ENCODE measurements at places on chromosomes 3 and 15.

GRCh38 chr3:110901536-110901935 lies 170.1 kb upstream of the NECTIN3 start:
- H3K4me1 ChIP-seq, result no peaks in the 10 kb centered on the region
- H3K4me3 ChIP-seq, result no peak overlapping the region
- no peak for DNase-seq
- H3K36me3 ChIP-seq, result no peaks in the 10 kb centered on the region

GRCh38 chr3:106018102-106018501 lies 149.3 kb upstream of the CBLB start:
- H3K4me3 ChIP-seq, result no peak overlapping the region
- no peak overlapping the region for H3K27ac ChIP-seq
- H3K36me3 ChIP-seq, result no peaks in the 10 kb centered on the region

DNA sequence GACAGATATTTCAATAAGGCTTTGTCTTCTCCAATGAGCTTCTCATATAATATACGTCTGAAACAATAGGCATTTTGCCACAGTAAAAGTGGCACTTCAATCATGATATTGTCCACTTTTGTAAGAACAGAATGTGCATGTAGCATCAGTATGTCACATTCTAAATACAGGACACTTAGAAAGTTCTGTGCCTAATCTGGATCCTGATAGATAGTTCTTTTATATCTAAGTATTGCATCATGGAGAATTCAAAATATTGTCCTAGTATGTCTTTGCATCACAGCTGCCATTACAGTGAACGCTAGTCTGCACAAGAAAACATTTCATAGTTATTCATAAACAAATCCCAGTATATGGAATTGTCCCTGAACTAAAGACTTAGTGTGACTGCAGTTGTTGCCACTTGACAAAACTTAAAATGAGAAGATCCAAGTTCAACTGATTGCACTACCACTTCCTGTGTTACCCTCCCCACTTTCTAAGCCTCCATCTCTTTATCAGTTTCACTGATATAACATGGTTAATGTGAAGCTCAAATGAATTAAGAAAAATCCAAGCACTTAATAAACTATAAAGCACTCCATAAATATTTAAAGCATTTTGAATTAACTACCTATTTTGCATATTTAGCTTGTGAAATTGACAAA lies 19.6 kb downstream of the LRRFIP2 start:
- no peak for DNase-seq
- no peaks in the 10 kb centered on the region for H3K27me3 ChIP-seq
- H3K36me3 ChIP-seq, result no peaks in the 10 kb centered on the region
- no peak overlapping the region for H3K27ac ChIP-seq
- no peaks in the 10 kb centered on the region for H3K4me1 ChIP-seq

- no peaks in the 10 kb centered on the region for H3K27me3 ChIP-seq
- no peak for DNase-seq
- no peak overlapping the region for H3K4me3 ChIP-seq
Observed at GRCh38 chr15:73000293-73000692, 52.0 kb upstream of the NEO1 start.

- no peak overlapping the region for H3K4me3 ChIP-seq
- no peaks in the 10 kb centered on the region for H3K36me3 ChIP-seq
- no peaks in the 10 kb centered on the region for H3K4me1 ChIP-seq
- no peak overlapping the region for H3K27ac ChIP-seq
Observed at GRCh38 chr3:98573181-98573728, 20.2 kb downstream of the CPOX start.

GRCh38 chr15:66631616-66632263 lies 65.9 kb upstream of the LCTL start:
- no peak overlapping the region for H3K27ac ChIP-seq
- no peak for DNase-seq
- H3K4me3 ChIP-seq, result no peak overlapping the region
- peaks cover 3% of the 10 kb centered on the region for H3K4me1 ChIP-seq
- H3K36me3 ChIP-seq, result no peaks in the 10 kb centered on the region
- peaks cover 2% of the 10 kb centered on the region for H3K27me3 ChIP-seq

- no peaks in the 10 kb centered on the region for H3K4me1 ChIP-seq
- H3K36me3 ChIP-seq, result no peaks in the 10 kb centered on the region
- H3K27me3 ChIP-seq, result no peaks in the 10 kb centered on the region
- H3K4me3 ChIP-seq, result no peak overlapping the region
- DNase-seq, result no peak
- H3K27ac ChIP-seq, result no peak overlapping the region
Observed at GRCh38 chr3:24119321-24119751, 174.2 kb downstream of the NR1D2 start.

DNA sequence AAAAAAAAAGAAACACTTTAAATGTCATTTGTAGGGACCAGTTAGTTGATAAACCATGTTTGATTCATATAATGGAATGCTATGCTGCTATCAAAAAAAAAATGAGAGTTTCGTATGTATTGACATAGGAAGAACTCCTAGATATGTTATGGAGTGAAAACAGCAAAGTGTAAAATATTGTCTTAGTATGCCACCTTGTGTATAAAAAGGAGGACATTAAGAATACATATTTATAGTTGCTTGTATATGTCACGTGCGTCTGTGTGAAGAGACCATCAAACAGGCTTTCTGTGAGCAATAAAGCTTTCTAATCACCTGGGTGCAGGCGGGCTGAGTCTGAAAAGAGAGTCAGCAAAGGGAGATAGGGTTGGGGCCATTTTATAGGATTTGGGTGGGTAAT lies 39.5 kb downstream of the KBTBD8 start:
- no peaks in the 10 kb centered on the region for H3K4me1 ChIP-seq
- no peak overlapping the region for H3K27ac ChIP-seq
- H3K27me3 ChIP-seq, result peaks cover 2% of the 10 kb centered on the region
- DNase-seq, result no peak
- no peak overlapping the region for H3K4me3 ChIP-seq

- H3K27ac ChIP-seq, result no peak overlapping the region
- peaks cover 4% of the 10 kb centered on the region for H3K4me1 ChIP-seq
- no peak overlapping the region for H3K4me3 ChIP-seq
- no peak for DNase-seq
Observed at GRCh38 chr15:60964527-60964926, 264.6 kb downstream of the RORA start.

GRCh38 chr3:154178172-154178571 lies 57.0 kb downstream of the ARHGEF26 start:
- H3K4me1 ChIP-seq, result peaks cover 12% of the 10 kb centered on the region
- no peaks in the 10 kb centered on the region for H3K27me3 ChIP-seq
- H3K36me3 ChIP-seq, result no peaks in the 10 kb centered on the region
- no peak overlapping the region for H3K4me3 ChIP-seq
- no peak overlapping the region for H3K27ac ChIP-seq
- DNase-seq, result no peak

DNA sequence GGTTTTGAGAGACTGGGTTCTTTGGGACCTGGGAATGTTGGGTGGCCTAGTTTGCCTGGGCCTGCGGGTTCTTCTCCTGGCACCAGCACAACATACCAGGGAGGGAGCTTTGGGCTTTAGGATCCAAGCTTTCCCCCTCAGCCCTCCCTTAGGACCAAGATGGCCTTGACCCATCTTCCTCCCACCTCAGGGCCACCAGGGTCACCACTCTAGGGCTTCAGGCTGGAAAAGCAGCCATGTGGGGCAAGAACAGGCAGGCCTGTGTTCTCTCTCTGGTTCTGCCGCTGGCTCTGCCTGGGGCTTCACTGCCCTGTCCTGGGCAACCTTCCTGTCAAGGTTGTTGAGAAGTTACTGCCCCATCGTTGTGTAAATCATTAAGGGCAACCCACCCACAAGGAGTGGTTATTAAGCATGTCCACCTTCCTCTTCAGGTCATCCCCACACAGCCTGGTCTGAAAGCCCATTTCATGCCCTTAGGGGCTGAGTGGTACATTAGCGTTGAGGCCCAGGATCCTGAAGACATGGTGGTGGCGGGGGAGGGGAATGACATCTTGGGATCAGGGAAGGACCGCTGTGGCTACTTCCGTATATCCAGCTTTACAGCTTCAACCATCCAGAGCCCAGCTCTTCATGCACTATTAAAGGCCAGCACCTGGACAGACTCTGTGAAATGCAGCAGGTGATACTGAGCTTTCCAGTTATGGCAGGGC lies 652 bp downstream of the DUOX1 start:
- H3K36me3 ChIP-seq, result no peaks in the 10 kb centered on the region
- H3K27me3 ChIP-seq, result peaks cover 31% of the 10 kb centered on the region
- no peak for DNase-seq
- no peak overlapping the region for H3K27ac ChIP-seq
- H3K4me1 ChIP-seq, result peaks cover 2% of the 10 kb centered on the region

- no peaks in the 10 kb centered on the region for H3K36me3 ChIP-seq
- H3K4me3 ChIP-seq, result no peak overlapping the region
- H3K4me1 ChIP-seq, result no peaks in the 10 kb centered on the region
- H3K27me3 ChIP-seq, result peaks cover 3% of the 10 kb centered on the region
- DNase-seq, result no peak
- H3K27ac ChIP-seq, result no peak overlapping the region
Observed at GRCh38 chr3:13801361-13802204, 78.3 kb downstream of the WNT7A start.

DNA sequence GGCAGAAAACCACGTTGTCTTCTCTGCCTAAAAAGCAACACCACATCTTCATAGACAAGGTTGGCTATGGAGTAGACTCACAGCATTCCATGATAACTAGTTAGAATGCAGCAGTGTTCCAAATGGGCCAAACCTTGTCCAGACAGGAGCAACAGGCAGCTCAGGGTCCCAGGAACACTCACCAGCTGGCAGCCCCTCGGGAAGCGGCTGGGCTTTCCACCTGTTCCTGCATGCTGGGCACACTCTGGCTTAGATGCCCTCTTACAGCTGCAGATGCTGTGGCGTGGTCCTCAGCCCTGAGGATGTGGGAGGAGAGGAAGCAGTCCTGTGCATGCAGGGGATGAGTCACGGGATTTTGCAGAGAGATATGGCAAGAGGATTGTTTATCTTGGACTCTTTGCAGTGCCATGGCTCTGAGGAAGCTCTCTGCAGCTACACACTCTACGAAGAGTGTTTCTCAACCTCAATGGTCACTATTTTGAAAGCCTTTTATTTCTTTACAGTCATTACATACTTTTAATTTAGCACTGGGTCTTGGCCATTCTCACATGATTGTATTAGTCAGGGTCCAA lies 11.3 kb downstream of the NRROS start:
- H3K36me3 ChIP-seq, result no peaks in the 10 kb centered on the region
- H3K27ac ChIP-seq, result no peak overlapping the region
- H3K4me3 ChIP-seq, result no peak overlapping the region
- H3K4me1 ChIP-seq, result no peaks in the 10 kb centered on the region
- DNase-seq, result no peak

- no peak overlapping the region for H3K4me3 ChIP-seq
- H3K4me1 ChIP-seq, result peaks cover 14% of the 10 kb centered on the region
- DNase-seq, result no peak
- H3K36me3 ChIP-seq, result no peaks in the 10 kb centered on the region
- H3K27me3 ChIP-seq, result peaks cover 8% of the 10 kb centered on the region
Observed at GRCh38 chr15:91970142-91970541, 116.6 kb downstream of the SLCO3A1 start.

- no peak overlapping the region for H3K4me3 ChIP-seq
- no peaks in the 10 kb centered on the region for H3K27me3 ChIP-seq
- no peaks in the 10 kb centered on the region for H3K36me3 ChIP-seq
- no peak for DNase-seq
Observed at GRCh38 chr3:153572654-153573053, 410.6 kb downstream of the RAP2B start.

DNA sequence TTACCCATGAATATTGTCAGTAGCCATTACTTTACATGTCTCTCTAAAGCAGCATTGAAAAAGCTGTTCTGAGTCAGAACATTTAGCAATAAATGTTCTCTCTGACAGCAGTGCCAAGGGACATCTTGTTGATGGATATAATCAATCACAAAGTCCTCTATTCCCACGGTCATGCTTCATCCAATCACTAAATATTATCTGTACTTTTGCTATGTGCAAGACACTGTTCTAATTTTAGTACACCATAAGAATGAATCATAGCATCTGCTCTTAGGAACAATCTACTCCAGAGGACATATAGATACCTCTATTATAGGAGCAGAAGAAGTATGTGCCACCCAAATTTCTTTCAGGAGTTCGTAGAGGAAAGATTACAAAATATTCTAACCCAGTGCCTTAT lies 142.5 kb upstream of the MBNL1 start:
- no peak for DNase-seq
- H3K4me3 ChIP-seq, result no peak overlapping the region
- no peaks in the 10 kb centered on the region for H3K4me1 ChIP-seq
- H3K27me3 ChIP-seq, result no peaks in the 10 kb centered on the region

DNA sequence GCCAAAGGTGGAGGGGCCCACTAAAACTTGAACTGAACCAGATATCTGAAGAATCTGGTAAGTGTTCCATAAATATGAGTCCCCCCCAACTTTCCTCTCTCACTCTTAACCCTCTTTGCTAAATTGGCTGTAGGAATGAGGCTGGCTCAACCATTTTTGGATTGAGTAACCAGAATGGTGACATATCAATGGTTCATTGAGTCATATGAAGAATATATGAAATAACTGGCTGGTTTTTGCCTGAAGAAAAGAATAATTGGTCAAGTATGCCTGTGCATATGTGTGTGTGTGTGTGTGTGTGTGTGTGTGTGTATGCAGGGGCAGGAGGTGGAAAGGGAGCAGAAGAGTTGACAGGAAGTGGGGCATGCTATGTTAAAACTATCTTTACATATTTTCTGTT lies 472.9 kb upstream of the THBS1 start:
- no peak overlapping the region for H3K4me3 ChIP-seq
- H3K27me3 ChIP-seq, result no peaks in the 10 kb centered on the region
- no peak overlapping the region for H3K27ac ChIP-seq
- H3K4me1 ChIP-seq, result no peaks in the 10 kb centered on the region
- H3K36me3 ChIP-seq, result no peaks in the 10 kb centered on the region

- no peaks in the 10 kb centered on the region for H3K36me3 ChIP-seq
- peak overlapping the region; percentile 71 for H3K27ac ChIP-seq
- DNase-seq, result no peak
- H3K4me1 ChIP-seq, result peaks cover 26% of the 10 kb centered on the region
- no peaks in the 10 kb centered on the region for H3K27me3 ChIP-seq
Observed at GRCh38 chr3:123634149-123635051, 49.5 kb upstream of the HACD2 start.

DNA sequence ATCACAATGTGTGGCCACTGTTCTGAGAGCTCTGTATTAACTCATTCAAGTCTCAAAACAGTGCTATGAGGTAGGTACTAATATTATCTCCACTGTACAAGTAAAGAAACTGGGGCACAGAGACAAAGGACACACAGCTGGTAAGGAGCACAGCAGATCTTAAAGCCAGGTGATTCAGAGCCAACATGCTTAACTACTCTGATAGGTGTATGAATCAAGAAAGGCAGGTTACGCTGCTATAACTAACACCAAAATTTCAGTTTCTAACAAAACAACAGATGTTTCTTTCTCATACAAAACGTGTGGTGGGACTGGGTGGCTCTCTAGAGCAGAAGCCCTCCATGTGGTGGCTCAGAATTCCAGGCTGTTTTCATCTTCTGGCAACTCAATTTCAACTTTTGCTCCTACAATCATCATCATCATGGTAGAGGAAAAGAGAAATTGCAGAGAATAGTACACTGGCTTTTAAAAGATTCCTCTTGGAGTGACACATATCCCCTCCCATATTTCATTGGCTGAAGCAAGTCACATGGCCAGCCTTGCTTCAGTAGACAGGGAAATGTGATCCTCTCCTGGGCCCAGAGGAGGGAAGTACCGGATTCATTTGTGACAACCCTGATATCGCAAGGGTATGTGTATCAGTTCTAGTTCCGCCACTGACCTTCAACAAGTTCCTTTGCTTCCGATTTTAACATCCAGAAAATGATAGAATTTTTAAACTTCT lies 126.2 kb upstream of the PTX3 start:
- H3K4me1 ChIP-seq, result no peaks in the 10 kb centered on the region
- H3K4me3 ChIP-seq, result no peak overlapping the region
- no peaks in the 10 kb centered on the region for H3K27me3 ChIP-seq
- H3K36me3 ChIP-seq, result no peaks in the 10 kb centered on the region
